Activated naive CD4-positive, alpha-beta T cell treated with anti-CD3 and anti-CD28 coated beads for 36 hours (primary cell): ENCODE measurements at places on chromosomes 4 and X. TPM values are rescaled to one million over a fixed set of nuclear protein-coding genes. Genes with fewer than 3 reads are reported as not detected.

IRF2 gene
- total RNA-seq, result 37.3 TPM

PPARGC1A gene
- total RNA-seq, result not detected

GRCh38 chr4:112901962-112902411, 147.5 kb upstream of the ANK2 start:
- H3K27ac ChIP-seq, result no peak overlapping the region
- H3K4me1 ChIP-seq, result no peaks in the 10 kb centered on the region
- no peaks in the 10 kb centered on the region for H3K36me3 ChIP-seq

GRCh38 chr4:149927514-149927913, 111.9 kb upstream of the IQCM start:
- H3K27ac ChIP-seq, result no peak overlapping the region
- H3K4me1 ChIP-seq, result no peaks in the 10 kb centered on the region
- no peaks in the 10 kb centered on the region for H3K36me3 ChIP-seq
- DNase-seq, result no peak
- H3K4me3 ChIP-seq, result no peak overlapping the region
- H3K27me3 ChIP-seq, result no peaks in the 10 kb centered on the region

DNA sequence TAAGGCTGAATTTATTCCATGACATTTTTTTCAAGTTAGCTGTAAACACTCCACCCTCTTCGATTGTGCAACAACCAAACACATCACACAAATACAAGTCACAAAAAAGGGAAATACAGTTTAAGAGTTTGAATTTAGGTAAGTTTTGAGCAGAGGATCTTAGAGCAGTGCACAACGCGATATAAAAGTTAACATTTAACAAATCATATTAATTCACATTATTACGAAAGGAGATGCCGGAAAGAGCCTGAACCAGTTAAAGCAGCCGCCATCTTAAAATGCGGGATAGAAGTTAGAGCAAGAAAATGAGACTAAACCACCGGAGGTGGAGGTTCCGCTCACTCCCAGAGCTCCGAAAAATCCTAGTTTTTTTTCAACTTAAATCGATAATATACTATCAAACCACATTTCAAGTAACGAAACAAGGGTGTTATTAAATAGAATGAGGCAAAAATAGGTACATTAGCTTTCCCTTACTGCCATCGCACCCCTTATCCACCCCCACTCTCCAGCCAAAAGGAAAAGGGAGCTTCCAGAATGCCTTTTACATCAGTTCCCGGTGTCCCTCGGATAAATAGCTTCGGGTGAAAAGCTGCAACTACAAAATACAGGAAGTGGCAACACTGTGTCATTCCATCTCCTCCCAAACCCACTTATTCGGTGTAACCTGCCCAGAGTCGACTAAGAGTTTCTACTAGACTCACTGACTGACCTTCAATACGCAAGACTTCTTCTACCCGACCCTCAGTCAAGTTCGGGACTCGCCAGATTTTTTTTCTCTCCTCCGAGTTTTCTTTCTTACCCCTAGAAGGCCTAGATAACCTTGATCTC, 1.9 kb downstream of the UBE2D3 start:
- peaks cover 41% of the 10 kb centered on the region for H3K4me1 ChIP-seq
- H3K27ac ChIP-seq, result no peak overlapping the region
- no peak overlapping the region for H3K4me3 ChIP-seq
- peak; percentile 62 for DNase-seq
- H3K27me3 ChIP-seq, result no peaks in the 10 kb centered on the region

GRCh38 chr4:110357521-110357920, 118.4 kb upstream of the ENPEP start:
- H3K4me3 ChIP-seq, result no peak overlapping the region
- no peak for DNase-seq

DNA sequence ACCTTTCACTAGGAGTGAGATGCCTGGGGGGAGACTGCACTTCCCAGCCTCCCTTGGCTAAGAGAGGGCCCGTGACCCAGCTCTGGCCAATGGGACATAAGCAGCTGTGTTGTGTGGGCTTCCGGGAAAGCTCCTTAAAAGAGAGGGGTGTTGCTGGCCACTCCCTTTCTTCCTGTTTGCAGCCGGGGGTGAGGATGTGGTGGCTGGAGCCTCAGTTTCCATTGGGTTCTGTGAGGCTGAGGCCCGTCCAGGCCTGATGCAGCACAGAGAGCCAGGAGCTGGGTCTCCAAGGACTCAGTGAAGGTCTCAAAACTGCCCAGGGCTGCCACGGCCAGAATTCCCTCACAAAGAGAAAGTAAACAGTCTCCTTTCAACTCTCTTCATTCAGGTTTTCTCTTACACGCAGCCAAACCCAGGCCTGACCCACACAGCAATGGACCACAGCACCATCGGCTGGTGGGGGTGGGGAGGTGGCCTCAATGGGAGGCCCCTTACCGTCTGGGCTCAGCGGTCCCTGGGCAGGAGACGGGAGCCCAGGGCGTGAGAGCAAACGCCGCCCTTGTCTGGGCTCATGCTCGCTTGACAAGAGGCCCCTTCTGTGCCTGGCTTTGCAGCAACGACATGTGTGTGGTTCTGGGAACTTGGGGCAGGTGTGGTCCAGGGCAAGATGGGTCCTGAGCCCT, 6.6 kb downstream of the NKX1-1 start:
- peaks cover 2% of the 10 kb centered on the region for H3K4me1 ChIP-seq
- H3K27me3 ChIP-seq, result peaks cover 20% of the 10 kb centered on the region
- no peak overlapping the region for H3K27ac ChIP-seq
- DNase-seq, result no peak

DNA sequence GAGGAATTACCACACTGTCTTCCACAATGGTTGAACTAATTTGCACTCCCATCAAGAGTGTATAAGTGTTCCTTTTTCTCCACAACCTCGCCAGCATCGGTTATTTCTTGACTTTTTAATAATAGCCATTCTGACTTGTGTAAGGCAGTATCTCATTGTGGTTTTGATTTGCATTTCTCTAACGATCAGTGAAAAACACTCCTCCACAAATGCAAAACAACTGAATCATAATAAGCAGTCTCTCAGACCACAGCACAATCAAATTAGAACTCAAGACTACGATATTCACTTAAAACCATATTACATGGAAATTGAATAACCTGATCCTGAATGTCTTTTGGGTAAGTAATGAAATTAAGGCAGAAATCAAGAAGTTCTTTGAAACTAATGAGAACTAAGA, 371.7 kb downstream of the CXXC4 start:
- no peak overlapping the region for H3K27ac ChIP-seq
- H3K36me3 ChIP-seq, result no peaks in the 10 kb centered on the region
- DNase-seq, result no peak
- H3K4me3 ChIP-seq, result no peak overlapping the region
- no peaks in the 10 kb centered on the region for H3K27me3 ChIP-seq

DNA sequence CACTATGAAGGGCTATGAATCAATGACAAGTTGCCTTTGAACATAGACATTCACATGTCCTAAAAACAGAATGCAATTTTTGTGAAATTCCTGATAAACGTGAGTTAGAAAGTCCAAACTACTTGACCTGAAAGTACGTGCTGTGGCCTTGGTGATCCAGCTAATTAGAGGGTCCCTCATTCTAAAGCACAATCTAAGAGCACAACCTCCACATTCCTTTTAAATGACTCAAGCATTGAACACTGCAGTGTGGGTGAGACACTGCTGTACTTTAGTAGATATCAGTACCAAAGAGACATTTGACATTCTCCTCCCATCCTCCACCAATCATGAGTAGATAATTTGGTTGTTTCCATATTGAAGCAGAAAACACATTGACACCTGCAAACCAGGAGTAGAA, 73.5 kb downstream of the FAM47B start:
- H3K27me3 ChIP-seq, result no peaks in the 10 kb centered on the region
- DNase-seq, result no peak
- no peak overlapping the region for H3K4me3 ChIP-seq
- no peak overlapping the region for H3K27ac ChIP-seq
